ENCODE measurements at places on chromosomes 3 and 15. TPM values are rescaled to one million over a fixed set of nuclear protein-coding genes. Genes with fewer than 3 reads are reported as not detected.

- H3K36me3 ChIP-seq, result peaks cover 4% of the 10 kb centered on the region
- H3K27ac ChIP-seq, result no peak overlapping the region
- no peak for DNase-seq
These were observed 32.3 kb downstream of the NKIRAS1 start for GRCh38 chr3:23884481-23884880.

- no peak overlapping the region for H3K27ac ChIP-seq
- DNase-seq, result no peak
- H3K4me3 ChIP-seq, result no peak overlapping the region
- peaks cover 43% of the 10 kb centered on the region for H3K4me1 ChIP-seq
- H3K27me3 ChIP-seq, result no peaks in the 10 kb centered on the region
These were observed 14.0 kb downstream of the ITPR1 start for GRCh38 chr3:4507024-4507596.

The IL17RD gene
- total RNA-seq, result 2.1 TPM

The SEMA3G gene
- 11.8 TPM for total RNA-seq

DNA sequence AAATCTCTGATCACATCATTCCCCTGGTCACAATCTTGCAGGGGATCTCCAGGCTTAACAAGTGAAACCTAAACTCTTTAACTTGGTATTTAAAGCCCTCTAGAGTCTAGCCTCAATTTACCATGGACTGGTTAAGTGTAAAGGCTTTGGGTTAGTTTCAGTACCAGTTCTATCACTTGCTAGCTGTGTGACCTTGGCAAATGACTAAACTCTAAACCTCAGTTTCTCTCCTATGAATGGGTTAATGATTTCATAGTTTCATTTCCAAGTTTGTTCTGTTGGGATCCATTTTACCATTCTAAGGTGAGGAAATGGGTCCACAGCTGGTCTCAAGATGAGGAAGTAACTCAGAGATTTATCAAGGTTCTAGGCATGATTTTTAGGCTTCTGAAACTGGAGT is 38.8 kb upstream of the TIMP4 start:
- H3K27ac ChIP-seq, result no peak overlapping the region
- H3K4me1 ChIP-seq, result no peaks in the 10 kb centered on the region
- no peak overlapping the region for H3K4me3 ChIP-seq
- no peaks in the 10 kb centered on the region for H3K27me3 ChIP-seq
- DNase-seq, result no peak
- H3K36me3 ChIP-seq, result no peaks in the 10 kb centered on the region

The C3orf62 gene
- total RNA-seq, result 1.5 TPM

DNA sequence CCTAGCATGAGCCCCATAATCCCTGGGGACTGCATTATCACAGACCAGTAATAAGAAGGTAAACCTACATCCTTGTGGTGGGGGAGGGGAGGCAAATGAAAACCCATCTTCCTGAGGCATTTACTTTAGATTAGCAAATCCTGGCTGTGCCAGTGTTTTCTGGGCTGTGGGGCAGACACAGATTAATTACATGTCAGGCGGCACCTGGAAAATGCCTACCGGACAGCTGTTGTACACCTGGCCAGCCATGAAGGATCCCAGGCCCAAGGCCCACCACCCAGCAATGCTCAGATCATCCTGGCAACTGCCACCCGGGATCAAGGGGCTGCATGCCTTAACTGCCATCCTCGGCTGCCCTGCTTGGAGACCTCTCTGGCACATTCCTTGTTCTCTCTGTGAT is 59.1 kb upstream of the RASA2 start:
- peaks cover 21% of the 10 kb centered on the region for H3K36me3 ChIP-seq
- H3K4me3 ChIP-seq, result no peak overlapping the region
- DNase-seq, result no peak
- H3K4me1 ChIP-seq, result peaks cover 85% of the 10 kb centered on the region
